Kidney (tissue), 22 donors: ENCODE measurements at places on chromosomes 6 and 20. TPM values are rescaled to one million over a fixed set of nuclear protein-coding genes. Genes with fewer than 3 reads are reported as not detected.

TRERF1 gene
- total RNA-seq, result 8.4 TPM

GMEB2 gene
- total RNA-seq, result 13.4 TPM

ENPP3 gene
- total RNA-seq, result 2.0 TPM

LY6G6F gene
- total RNA-seq, result not detected

NEDD9 gene
- total RNA-seq, result 101 TPM

FOXF2 gene
- 0.44 TPM for total RNA-seq

RNF144B gene
- 153 TPM for total RNA-seq

TMEM170B gene
- total RNA-seq, result 3.7 TPM

PDE7B gene
- total RNA-seq, result 15.4 TPM

APOBEC2 gene
- total RNA-seq, result not detected

SEL1L2 gene
- total RNA-seq, result not detected

CGAS gene
- 5.9 TPM for total RNA-seq

LIN28B gene
- not detected for total RNA-seq

IRF4 gene
- 23.7 TPM for total RNA-seq

ULBP1 gene
- 0.72 TPM for total RNA-seq

SALL4 gene
- 0.09 TPM for total RNA-seq

- no peak for DNase-seq
These were observed 15.2 kb downstream of the ZBP1 start for GRCh38 chr20:57605045-57605444.

GRCh38 chr20:36004045-36004444 is 35.7 kb downstream of the CNBD2 start:
- DNase-seq, result no peak

DNA sequence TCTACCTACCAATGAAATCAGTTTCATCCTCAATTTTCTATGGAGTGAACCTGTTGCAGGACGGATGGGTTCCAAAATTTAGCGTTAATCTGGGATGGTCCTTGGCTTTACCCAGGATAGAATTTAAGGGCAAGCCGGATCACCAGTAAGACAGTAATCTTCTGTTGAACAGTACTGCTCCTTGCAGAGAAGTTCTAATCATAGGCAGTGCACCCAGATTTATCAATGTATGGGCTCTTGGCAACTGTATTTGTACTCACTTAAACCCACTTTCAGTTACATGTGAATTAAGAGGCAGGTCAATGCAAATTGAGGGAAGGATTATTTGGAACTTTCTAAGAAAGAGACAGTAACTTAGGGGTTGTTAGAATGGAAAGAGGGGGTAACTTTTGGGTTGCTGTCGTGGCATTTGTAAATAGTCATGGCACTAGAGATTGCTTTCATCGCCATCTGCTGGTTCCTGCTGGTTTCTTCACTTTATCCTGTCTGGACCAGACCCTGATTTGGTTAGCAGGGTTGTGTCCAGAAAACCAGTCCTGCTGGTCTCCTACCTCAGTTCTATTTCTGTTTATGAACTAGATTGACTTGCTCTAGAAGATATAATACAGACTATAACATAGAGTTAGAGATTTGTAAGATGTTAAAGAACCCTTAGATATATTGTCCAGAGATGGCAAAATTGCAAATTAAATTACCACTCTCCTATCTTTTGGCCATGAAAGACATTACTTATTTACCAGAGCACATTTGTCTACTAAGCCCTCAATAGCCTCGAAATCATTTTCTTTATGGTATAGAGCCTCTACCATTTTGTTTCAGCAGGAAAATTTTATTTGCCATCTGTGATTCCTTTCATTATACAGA is 646.3 kb downstream of the UTRN start:
- peak; percentile 44 for DNase-seq

GRCh38 chr20:34180460-34181120 is 60.6 kb upstream of the ASIP start:
- peak; percentile 58 for DNase-seq

DNA sequence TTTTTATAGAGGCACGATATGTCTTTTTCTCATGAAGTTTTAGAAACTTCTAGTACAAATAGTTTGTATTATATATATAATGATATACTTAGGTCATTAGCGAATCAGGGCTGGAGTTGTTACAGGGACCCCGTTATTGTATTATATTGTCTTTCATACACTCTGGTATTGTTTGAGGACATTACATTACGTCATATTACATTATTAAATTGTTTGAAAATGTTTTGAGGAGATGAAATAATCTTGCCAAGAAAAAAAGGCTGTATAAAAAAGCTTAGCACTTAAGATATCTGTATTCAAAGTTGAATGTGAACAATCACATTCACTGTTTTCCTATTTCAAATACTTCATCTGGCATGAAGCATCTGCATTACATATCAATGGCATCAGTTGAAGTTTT is 239.6 kb upstream of the ASCC3 start:
- DNase-seq, result no peak

DNA sequence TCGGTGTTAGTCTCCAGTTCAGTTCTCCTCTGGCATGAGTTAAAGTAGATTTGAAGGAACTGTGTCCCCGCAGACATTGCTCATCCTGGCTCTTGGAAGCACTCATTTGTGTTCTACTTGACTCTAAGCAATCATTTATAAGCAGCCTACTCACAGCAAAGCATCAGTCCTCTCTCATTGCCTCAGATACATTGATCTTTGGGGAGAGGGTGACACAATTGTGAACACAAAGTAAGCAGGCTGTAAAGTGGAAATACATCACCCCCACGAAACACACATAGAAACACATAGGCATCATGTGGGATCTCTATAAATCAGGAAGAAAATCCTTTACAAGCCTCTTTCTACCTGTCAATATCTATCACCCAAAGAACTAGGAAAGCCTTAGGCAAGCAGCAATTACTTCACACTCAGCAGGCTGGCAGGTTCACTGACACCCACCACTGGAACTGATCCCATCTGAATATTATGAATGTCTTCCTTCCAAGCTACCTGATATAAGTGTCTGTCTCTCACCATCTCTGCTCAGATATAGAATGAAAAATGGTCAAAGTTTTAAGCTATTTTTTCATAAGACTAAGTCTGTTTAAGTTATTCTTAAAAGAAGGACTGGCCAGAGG is 675.8 kb downstream of the HACE1 start:
- no peak for DNase-seq

GRCh38 chr6:142035890-142036289 is 96.8 kb upstream of the GJE1 start:
- no peak for DNase-seq

DNA sequence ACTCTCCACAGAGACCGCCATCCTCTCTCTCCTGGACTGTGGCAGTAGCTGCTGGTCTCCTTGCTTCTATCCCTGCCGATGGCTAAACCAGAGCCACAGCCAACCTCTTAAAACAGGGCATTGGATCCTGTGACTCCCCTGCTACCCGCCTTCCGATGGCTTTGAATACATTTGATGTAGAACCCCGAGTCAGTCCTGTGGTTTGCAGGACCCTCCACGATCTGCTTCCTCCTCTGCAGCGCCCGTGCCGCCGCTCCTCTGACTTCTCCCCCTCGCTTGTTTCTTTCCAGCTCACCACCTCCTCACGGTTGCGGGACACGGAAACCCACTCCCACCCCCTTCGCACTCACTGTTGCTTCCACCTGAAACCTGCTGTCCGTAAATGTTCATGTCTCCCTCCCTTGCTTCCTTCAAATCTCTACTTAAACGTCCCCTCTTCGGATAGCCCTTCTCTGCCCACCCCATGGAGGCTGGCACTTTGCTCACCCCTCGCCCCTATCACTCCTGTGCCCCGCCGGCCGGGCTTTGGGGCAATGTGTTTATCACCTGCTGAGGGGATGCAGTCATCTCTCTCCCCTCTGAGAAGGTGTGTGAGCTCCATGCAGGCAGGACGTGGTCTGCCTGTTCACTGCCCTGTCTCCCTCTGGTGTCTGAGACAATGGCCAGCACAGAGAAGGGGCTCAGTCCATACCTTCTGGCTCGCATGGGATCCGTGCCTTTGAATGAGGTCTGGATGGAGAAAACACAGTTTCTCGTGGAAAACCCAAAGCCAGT is 67.8 kb downstream of the GFOD1 start:
- no peak for DNase-seq

GRCh38 chr20:4233520-4233919 is 218.2 kb upstream of the RNF24 start:
- no peak for DNase-seq

- DNase-seq, result no peak
These were observed 392.5 kb downstream of the CDH4 start for GRCh38 chr20:61644378-61645076.

- DNase-seq, result peak; percentile 72
These were observed 26.0 kb downstream of the PTGIS start for GRCh38 chr20:49541733-49542513.

GRCh38 chr6:73577676-73578075 is 56.8 kb upstream of the EEF1A1 start:
- DNase-seq, result no peak

DNA sequence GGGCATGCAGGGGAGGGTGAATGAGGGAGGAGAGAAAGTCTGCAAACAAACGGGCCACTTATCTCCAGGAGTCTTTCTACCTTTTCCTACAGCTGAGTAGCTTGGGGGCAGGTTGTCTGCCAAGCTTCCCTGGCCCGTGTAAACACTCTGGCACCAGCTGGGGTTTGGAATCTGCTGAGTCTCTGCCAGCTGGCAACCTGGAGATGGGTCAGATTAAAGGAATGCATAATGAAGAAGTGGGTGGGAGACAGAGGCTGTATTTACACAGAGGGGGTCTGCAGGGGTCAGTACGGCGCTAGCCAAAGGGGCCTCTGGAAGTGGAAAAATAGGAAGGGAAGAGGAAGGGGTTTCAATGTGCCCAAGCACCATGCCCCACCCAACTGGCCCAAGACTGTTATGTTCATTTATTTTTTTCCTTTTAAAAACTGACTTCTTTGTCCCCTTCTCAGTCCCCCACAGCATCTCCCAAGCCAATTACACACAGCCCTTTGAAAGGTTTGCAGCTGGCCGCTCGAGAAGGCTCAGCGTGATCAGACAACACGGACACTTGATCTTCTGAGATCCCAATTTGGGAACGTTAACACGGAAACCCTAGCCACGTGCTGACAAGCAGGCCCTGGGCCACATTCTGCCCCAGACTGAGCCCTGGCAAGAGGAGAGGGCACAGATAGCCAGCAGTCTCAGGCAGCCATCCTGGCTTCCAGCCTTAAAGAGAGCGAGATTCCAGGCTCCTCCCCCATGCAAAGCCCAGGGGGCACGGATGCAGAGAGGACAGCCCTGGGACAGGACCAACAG is 25.2 kb downstream of the TRAM2 start:
- DNase-seq, result peak; percentile 80

DNA sequence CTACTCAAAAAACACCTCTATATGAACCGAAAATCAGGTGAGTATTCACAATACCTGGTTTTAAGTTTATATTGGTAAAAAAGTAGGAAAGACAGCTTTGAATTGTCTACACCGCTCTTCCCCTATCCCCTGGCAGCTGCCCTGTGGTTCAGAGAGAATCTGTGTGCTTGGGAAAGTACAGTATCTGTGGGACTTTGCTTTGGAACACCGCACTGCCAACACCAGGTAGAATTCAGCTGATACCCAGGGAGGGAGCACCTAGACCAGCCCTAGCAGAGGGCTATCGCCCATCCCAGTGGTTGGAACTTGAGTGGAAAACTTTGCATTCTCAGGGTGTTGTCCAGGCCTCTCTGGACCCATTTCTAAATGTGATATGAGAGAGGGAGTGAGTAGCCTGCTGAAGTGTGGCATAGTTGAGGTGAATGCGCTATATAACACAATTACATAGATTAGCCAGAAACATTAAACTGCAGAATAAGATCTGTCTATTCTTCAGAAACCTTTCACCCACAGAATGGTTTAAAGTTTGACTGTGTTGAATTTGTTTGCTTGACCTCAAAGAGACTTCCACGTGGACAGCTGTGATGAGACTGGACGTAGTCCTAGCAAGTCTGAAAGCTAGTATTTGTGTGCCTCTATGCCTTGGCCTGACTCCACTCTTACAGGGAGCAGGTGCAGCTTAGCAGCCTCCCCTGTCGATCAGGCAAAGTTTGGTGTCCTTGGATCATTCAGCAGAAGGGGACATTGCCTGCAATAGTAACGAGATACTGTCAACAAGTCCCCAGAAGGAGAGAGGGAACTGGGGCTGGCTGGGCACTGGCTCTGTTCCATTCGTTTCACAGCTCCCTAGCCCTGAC is 11.5 kb upstream of the MPC1 start:
- DNase-seq, result no peak

DNA sequence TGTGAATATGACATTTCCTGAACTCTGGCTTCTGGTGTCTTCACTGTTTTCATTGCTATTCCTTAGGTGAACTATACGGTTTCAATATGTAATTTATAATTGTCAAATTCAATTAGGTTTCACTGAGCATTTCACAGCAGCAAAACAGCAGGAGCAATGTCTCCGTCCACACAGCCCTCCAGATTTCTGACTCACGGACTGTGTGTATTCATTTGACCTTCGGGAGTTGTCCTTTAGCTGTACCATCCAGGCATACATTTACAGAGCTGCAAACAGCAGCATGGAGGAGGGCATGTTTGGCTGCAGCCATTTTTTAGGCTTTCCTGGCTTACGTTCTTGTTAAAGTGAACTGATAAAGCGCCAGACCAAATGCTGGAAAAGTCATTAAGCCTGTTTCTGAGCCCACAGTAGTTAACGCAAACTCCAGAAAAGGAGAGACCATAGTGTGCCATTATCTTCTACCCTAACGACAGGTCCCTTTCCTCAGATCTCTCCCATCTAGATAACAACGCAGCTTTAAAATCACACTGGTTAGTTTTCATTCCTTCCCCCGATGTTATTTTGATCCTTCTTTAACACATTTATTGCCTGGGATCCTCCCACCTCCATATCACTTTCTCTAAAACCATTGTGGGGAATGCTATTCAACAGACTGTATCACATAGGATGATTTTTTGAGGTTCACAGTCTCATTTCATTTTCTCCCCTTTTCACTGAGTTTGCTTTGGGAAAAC is 18.3 kb downstream of the FOXC1 start:
- peak; percentile 61 for DNase-seq

GRCh38 chr6:149942461-149942829 is 631 bp downstream of the ULBP2 start:
- no peak for DNase-seq

- DNase-seq, result peak; percentile 24
These were observed 19.0 kb upstream of the DCDC2 start for GRCh38 chr6:24376871-24377270.

DNA sequence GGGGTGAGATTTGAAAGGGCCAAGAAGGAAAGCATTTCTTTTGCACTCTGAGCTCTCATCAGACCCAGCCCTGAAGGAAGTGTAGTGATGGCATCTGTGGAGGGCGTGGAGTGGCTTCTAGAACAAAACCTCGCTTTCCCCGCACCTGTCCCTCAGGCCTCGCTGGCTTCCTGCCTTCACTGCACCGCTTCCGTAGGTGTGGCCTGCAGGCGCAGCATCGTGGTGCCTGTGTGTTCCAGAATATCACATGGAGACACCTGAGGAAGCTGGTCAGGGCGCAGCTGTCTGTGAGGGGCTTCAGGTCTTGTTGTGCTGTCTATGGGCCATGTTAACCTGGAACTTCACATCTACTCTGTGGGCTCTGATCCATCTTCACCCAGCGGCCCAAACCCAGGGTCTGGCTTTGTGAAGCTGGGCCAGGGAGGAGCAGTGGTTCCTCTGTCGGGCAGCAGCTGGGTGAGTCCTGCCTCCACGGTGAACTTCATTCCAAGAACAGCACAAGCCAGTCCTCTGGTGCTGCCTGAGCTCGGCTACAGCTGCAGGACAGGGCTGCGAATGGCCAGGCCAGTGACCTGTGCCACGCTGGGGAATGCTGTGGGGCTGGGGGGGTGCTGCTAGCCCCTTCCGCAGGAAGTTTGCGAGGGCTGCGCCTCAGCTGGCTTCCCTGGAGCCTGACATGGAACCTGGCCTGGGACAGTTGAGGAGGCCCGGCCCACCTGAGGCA is 40.9 kb downstream of the DSTN start:
- no peak for DNase-seq
